NCI-H2081 treated with DMSO at 0.1 percent for 48 hours (cell line): ENCODE measurements at places on chromosomes 4 and X.

DNA sequence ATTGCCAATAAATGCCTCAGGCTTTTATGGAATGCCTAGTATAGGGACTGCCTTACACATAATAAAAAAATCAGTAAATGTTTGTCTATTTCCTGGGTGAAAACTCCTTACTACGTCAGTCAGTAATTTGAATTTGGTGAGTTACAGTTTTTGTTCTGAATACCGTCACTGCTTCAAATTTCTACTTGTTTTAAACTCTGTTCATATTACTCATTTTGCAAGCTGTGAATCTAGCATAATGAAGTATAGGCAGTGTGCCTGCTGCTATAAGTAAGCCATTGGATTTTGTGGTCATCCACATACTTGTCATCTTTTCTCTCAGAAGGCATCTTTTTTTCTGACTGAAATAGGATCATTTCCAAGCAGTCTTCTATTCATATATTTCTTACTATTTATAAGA is 43.1 kb downstream of the SYNPO2 start:
- DNase-seq = no peak

DNA sequence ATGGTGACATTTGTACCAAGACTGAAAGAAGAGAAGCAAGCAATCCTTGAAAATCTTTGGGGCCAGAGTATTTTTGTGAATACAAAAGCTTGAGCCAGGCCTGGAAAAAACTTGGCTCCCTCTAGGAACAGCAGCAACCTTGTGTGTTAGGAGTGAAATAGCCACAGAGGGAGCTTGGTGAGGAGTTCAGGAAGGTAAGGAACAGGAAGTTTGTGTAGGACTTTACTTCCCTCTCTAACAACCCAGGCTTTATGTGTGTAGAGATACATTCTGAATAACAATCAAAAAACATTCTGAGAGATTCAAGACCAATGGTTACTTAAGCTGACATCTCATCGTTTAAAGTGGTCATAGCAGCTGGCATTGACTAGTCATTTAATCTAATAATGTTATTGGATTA is 668.5 kb downstream of the PCDH18 start:
- DNase-seq = no peak

- no peak for DNase-seq
Observed at GRCh38 chr4:83876047-83876446, 340.1 kb downstream of the GPAT3 start.

- no peak for DNase-seq
Observed at GRCh38 chr4:189837471-189837870, 103.2 kb upstream of the FRG1 start.

DNA sequence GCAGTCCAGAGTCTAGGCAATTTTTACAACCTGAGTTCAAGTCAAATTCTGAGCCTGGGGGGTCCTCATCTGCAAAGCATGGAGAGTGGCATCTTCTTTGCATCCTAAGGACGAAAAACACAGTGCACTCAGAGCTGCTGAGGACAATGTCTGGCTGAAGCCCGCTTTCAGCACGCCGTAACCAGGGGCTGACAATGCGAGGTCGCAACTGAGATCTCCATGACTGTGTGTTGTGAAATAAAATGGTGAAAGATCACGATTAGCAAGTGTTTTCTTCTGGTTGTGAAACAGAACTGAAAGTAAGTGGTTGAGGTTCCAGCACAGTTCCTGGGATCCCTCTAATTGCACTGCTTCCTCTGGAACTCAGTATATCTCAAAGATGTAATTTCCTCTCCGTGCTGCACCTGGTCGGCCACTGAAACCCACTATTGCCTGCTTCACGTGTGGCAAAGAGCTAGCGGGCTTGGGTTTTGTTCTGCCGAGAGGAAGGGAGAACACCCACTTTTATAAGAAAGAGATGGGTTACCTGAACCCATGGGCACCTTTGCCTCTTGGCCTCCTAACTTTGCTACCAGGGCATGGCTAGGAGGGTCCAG is 7.7 kb upstream of the F11 start:
- no peak for DNase-seq

DNA sequence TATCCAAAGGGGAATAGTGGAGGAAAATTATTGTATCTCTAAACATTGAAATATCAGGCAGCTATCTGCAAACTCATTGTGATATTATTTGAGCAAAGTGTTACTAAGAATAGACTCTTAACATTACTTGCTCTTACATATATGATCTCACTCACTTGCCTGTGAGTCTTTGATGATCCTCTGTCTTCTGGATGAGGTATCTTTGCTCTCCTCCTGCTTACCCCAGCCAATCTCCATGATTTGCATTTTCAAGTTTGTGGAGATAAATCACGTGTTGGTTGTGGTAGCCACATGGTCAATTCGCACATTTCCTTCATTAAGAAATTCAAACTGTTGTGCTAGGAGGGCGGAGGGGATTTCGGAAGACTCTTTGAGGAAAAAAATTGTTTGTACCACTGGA is 169.9 kb upstream of the S100G start:
- DNase-seq = no peak

- DNase-seq = no peak
Observed at GRCh38 chrX:1591863-1592469, 562 bp downstream of the AKAP17A start.

DNA sequence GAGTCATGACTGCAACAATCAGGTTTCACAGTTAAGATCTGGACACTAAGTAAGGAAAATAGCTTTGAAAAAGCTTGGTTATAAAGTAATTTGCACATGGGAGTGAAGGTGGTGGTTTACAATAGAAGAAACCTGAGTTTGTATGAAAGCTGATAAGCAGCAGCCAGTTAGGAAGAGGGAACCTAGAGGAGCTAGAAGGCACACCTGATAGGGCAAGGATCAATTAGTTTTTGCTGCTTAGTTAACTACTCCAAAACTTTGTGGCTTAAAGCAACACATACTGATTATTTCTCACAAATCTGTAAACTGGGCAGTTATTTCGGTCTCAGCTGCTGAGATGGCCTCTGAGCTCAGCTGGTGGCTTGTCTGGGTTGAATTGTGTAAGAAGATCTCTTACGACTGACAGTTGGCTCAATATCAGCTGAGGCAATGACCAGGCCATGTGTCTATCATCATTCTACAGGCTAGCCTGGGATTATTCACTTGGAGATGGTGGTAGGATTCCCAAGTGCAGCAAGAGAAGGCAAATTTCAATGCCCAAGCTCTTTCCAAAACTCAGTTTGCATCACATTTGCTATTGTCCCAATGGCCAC is 255.0 kb upstream of the PITX2 start:
- no peak for DNase-seq

DNA sequence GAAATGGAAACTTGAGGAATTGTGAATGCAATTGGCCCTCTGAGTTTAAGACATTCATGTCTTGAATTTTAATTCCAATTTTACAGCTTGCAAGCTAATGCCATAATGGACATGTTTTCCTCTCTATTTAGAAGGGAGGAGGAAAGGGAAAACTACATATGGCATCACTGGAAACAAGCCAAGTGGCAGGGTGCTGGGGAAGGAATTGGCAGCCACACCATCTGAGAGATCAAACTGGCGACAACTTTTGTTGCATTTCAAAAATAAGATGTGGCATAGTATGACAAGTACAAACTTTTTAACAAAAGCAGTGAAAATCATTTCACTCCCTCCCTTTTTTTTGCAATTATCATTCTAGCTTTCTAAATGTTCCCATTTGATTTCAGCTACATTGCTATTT is 615.6 kb downstream of the CENPC start:
- DNase-seq = no peak

DNA sequence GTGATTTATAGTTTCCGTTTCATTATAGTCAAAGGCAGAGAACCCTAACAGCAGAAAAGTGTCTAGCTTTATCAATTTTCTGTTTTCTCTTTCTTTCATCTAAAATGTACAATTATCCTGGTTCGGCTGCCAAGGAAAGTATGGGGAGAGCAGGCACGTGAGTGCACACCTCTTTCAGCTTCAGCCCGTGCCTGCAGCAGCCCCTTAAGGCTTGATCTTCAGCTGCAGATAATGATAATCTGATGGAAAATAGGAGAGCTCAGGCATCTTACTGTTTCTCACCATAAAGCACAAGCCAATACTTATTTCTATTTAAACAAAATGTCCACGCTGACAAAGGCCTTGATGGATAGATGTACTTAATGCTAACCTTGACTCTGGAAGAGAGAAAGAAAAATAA is 334.4 kb downstream of the UNC5C start:
- no peak for DNase-seq
